Lung (tissue), 17 donors: ENCODE measurements at places on chromosomes 6 and 20. TPM values are rescaled to one million over a fixed set of nuclear protein-coding genes. Genes with fewer than 3 reads are reported as not detected.
A peak's percentile ranks its signal among the peaks of the same experiment; 100 is the strongest.

The MCM3 gene
- 34.3 TPM for total RNA-seq

The FERMT1 gene
- 1.9 TPM for total RNA-seq

The TAGAP gene
- total RNA-seq: 7.9 TPM

The TRIM31 gene
- total RNA-seq: 0.31 TPM

DNA sequence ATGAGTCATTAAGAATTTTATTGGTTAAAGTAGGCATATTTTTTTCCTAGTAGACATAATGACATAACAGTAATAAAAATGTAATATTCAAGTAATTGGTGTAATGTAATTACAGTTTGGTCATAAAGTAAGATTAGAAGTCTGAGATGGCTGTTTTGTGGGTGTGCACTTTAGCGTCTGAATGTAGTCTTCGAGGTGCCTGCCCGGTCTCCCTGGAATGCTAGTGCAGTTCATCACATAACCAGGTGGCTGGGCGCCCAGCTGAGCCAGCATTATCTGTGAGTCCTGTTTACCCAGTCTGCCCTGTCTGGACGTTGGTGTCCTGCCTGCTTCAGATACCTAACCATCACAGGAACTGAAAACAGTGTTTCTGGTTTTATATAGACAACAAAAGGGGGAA is 419.1 kb downstream of the CDC5L start:
- DNase-seq: no peak

GRCh38 chr20:63394069-63394919 is 33.1 kb upstream of the CHRNA4 start:
- DNase-seq: peak; percentile 76

- DNase-seq: no peak
Observed at GRCh38 chr6:95593025-95593424, 15.7 kb downstream of the MANEA start.

DNA sequence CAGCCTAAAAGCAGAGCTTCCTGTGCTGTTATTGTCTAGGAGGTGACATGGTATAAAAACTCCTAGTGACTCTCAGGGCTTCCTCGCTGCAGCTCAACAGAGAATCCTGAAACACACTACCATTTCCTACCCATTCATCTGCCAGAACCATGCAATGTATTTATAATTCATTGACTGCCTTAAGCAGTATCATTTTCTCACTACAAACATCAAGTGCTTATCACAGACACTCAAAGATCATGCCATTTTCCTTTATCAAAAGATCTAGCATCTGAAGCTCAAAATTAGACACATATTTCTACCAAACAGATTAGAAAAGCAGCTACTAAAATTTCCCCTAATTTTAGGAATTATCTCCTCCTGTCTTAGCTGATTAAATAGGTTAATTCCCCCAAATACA is 70.4 kb upstream of the IPCEF1 start:
- DNase-seq: no peak

DNA sequence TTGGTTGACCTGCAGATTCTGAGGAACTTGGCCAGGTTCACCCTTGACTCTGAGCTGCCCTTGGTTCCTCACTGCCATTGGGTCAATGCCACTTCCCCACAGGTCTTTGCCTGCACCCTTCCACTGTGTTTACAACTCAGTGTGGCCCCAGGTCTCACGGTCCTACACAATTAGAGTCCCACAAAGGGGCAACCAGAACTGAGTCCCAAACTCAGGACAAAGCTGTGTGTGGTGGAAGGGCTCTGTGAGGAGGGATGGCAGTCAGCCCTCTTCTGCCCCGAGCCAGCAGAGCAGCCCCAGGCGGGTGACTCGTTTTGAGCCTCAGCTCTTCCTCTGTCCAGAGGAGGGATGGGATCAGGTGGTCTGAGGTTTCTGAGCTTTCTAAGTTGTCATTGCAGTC is 69.5 kb downstream of the NPEPL1 start:
- no peak for DNase-seq

DNA sequence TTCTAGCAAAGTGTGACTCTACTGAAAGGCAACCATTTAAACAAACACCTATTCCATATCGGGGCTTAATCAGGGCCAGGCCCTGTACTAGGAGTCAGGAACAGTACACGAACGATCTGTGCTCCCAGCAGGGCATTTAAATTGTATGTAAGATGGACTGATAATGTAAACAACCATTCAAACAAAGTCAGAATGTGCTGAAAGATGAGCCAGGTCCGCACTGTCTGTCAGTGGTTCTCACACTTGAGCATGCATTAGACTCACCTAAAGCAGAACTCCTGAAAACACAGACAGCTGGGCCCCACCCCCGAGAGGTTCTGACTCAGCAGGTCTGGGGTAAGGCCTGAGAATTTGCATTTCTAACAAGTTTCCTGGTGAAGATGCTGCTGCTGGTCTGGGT is 81.6 kb downstream of the PXDC1 start:
- DNase-seq: no peak

DNA sequence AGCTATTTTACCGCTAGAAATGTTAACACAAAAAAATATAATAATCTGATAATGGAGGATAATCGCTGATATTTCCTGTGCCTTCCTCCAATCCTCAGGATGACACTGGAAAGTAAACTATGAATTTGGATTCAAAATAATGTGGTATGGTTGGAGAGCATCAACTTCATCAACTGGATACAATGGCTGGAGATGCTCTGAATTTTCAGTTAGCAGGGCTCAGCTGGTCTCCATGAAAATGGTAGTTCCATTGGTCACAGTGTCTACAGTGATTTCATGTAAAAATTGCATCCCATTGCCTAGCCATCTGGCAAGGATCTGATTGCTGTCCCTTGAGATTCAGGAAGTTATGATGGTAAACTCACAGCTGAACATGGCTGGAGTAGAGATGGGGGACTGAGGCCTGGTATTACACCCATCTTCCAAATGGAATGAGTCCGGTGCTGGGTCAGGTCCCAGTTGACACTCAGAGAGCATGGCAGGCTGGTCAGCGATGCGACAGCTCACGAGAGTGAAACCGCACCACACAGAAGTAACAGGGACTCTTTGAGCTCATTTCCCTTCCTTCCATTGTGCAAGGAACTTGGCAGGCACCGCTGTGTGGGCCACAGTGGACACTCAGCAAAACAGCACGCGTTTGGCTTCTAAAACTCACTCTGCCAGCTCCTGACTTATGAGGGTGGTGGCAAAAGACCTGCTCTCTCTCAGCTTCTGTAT is 142.4 kb upstream of the TNFAIP3 start:
- no peak for DNase-seq

DNA sequence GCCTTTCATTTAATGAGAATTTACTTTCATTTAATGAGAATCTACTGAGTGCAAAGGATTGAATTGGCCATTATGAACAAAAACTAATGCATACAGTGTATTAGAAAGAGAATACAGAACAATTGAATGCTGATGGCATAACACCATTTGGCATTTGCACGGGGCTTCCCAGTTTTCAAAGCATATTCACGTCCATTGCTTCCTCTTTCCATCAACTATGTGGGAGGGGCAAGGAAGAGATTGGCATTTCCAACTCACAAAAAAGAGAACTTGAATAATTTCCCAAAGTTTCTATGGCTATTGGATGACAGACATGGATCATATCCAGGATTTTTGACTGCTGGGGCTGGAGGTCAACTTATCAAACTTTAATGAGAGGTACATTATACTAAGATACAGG is 23.2 kb upstream of the ARG1 start:
- DNase-seq: no peak

- DNase-seq: no peak
Observed at GRCh38 chr20:20971810-20972209, 134.3 kb downstream of the LINC00237 start.

DNA sequence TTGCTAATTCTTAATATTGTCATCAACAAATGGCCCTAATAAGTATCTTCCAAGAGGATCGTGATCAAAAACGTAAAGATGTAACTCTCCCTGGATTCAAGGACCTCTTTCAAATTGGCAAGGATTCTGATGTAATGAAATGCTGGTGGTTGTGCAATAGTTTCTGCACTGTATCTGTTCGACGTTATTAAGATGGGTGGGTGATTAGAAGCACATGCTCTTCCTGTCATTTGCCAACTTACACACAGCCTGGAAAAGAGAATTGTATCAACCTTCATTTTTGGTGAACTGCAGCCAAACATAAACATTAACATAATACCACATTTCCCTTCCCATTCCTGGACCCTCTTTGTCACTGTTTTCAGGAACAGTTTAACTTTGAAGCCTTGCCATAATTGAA is 9.8 kb downstream of the FOXQ1 start:
- peak; percentile 93 for DNase-seq

GRCh38 chr6:71387179-71387578 is 98.6 kb downstream of the OGFRL1 start:
- no peak for DNase-seq

DNA sequence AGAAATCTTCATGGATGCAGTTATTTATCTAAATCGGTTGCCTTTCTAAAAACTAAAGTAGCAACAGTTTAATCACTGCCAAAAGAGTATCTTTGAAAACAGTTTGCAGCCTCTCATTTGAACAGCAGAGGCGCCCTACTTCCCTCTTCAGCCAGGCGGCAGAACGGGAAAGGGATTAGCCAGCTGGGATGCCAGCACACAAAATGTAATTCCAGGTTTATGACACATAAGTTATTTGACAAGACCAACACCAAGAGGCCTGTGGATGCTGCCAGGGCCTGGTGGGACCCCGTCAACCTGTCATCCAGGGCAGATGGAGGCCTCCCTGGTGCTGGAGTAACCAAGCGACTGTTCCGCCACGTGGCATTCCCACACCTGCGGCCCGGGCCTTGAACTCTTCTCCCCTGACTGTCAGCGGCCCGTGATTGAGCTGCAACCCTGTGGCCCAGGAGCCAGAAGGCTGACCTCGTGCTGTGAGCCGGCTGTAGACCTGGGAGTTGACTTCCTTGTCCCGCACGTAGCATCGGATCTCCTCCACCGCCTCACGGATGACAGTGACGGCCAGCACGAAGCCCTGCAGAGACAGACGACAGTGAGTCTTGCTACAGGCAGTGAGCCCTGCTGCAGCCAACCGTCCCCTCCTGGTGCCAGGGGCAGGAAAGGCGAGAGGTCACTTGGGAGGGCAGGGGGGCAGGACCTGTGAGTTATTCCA is 55.5 kb downstream of the ATP9A start:
- DNase-seq: peak; percentile 39

DNA sequence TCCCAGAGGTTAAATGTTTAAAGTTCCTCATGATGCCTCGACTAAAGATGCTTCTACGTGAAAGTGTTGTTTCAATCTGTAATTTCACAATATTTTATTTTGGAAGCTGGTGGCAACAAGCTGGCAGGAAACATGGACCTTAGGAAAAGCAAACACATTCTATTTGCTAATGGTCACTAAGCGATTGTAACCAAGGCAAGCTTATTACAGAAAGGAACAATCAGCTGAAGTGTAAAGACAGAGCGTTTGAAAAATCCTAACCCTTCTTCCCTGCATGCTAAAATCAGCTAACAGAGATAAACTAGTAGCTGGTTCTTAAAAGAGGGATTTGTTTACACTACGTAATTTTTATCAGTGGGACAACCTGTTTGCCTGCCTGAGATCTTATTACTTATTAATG is 50.0 kb downstream of the IL20RA start:
- DNase-seq: peak; percentile 42

DNA sequence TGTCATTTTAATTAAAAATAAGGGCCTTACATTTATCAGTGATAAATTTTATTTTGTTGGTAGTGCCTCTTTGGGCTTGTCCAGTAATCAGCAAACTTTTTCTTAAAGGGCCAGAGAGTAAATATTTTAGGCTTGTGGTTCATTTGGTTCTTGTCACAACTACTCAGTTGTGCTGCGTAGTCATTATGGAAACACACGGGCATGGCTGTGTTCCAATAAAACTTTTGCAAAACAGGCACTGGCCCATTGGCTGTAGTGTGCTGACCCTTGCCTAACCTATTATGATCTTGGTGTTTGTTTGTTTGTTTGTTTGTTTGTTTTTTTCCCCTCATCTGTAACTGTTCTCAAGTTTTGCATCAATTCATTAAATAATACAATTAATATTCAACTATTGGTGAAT is 19.4 kb downstream of the TBPL1 start:
- no peak for DNase-seq

- DNase-seq: no peak
Observed at GRCh38 chr6:112269979-112270566, 15.7 kb upstream of the LAMA4 start.

DNA sequence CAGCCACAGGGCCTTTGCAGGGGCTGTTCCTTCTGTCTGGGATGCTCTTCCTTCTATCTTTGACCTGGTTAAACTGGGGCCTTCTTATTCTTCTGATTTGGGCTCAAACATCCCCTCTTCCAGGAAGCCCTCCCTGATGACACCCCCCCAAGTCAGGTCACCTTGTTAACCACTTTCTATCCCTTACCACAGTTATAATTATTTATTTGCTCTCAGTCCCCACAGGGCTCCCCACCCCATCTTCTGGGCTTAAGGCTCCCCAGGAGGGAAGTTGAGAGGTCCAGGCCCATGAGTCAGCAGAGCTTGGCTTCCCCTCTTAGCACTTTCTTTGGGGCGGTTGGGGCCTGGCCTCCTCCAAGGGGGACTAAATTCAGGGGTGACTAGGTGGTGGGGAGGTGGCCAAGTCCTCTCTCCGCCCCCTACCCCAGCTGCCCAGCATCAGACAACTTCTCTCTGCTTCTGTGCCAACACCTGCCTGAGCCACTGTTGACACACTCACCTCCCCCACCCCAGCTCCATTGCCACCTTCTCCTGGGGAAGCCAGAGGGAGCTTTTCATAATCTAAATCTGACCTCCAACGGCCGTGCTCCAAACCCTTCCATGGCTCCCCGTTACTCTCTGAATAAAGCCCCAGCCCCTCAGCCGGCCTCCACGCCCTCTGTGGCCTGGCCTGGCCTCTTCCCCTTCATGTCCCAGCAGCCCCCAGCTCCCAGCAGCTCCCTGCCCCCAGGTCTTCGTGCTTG is 70.0 kb downstream of the CEBPB start:
- no peak for DNase-seq

DNA sequence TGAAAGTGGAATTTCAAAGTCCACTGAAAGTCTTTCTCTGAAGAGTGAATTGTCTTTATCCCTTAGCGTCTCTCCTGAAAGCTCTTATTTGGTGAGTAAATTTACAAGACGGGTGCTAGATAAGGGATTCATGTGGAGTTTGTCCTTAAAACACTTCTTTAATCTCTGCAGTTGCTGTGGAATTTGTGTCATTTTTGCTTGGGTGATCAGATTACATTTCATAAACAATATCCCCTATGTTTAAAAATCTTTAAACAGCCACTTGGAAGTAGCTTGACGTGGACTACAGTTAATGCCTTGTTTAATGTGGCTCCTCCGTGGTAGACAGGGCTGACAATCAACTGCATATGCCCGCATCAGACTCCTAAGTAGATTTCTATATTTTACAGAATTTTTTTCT is 175.4 kb upstream of the ZNF217 start:
- peak; percentile 72 for DNase-seq
